NCI-H2107 (cell line): ENCODE measurements at places on chromosomes 1 and 21.

DNA sequence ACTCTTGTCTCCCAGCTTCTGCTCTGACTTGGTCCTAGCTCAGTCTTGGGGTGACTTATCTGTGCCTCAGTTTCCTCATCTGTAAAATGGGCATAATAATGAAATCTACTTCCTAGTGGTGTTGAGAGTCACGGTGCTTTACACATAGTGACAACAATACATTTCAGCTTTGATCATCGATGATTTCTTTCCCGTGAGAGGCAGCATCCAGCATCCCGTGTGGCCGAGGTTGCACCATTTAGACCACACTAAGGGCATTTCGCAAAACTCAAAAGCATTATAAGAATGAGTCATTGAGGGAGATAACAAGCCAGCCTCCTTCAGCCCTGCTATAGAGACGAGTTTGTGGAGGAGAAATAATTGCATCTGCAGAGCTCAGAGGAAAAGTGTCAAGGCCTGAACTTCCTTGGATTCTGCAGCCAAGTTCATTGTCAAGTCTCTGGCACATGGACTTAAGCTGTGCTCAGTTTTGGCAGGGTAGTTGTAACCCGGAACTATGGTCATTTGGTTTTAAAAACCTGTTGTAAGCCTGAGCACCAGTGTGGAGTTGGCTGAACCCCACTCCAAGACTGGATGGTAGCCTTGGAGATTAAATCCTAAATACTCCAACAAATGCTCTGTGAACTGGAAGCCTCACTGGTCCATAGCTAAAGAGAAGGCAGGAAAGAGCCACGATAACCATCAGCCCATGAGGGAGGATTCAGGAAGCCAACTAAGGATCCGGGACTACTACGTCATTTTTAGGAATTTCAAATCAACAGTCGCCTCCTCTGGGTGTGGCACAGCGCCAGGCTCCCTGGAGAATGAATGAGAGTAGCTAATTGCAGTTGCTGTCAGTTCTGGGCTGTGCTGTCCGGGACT, 64.2 kb downstream of the TCP10L start:
- no peak for DNase-seq

DNA sequence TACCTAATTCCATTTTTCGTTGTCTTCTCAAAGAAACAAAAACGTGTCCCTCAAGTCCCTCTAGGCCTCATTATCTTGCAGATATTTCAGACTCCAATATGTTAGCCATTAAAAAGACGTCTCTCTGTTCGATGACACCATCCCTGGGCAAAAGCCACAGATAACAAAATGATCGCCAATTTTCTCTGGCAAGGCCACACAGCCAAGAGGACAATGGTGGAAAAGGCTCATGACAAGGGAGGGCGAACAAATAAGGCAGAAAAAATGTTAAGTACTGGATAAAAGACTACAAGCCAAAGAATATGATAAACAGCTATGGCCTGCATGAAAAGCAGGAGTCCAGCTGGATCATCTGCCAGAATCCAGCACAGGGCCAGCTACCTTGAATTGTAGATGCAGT, 82.9 kb downstream of the TBX15 start:
- DNase-seq: no peak

GRCh38 chr1:8879464-8879921, 1.0 kb upstream of the ENO1 start:
- DNase-seq: no peak

- DNase-seq: no peak
These were observed 203.2 kb downstream of the APP start for GRCh38 chr21:25967181-25967900.

DNA sequence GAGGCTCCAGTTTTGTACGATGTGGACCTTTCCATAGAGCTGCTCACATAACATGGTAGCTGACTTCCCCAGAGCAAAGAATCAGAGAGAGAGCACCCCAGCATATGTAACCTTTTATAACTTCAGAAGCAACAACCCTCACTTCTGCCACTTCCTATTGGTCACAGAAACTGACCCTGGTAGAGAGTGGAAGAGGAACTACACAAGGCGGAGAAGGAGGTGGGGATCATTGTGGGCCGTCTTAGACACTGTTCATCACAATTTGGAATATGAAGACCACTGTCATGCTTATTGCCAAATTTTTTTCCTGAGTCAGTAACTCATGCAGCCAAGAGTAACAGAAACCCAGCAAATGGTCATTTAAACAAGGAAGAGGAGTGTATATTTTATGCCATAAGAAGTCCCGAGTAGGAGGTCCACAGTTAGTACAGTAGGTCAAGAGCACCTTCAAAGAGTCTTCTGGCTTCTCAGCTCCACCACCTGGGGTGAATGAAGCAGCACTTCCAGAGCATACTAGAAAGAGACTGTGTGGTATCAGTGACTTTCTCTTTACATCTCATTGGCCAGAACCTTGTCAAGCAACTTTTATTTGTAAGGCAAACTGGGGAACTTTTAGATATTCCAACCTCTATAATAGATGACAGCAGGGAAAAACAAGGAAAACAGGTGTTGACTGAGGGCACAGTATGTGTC, 71.8 kb downstream of the ODF2L start:
- no peak for DNase-seq

DNA sequence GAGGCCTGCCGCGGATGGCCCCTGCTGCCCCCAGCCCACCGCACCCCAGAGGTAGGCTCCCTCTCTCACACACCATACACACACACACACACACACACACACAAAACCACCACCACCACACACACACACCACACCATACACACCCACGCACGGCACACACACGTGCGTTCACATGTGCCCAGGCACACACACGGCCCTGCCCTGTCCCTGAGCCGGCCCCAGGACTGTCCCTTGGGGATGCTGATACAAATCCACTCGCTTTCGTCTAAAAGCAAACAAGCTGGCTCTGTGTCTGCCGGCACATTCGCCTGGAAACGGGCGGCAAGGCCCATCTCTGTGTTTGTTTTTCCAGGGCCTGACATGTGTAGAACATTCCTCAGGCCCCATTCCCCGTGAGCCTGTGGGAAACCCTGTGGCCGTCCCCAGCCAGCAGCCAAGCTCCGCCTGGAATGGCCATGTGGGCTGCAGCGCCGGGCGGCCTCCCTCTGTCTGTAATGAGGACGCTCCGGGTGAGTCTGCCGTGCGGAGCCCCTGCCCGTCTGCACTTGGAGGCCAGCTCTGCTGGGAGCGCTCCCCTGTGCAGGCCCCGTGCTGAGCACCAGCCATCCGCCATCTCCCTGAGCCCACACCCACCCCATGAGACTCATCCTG, 67.4 kb downstream of the DMRTB1 start:
- no peak for DNase-seq

- no peak for DNase-seq
These were observed 73.1 kb upstream of the ACTRT2 start for GRCh38 chr1:2948001-2948750.

GRCh38 chr1:8516278-8516777, 198.4 kb downstream of the SLC45A1 start:
- no peak for DNase-seq

DNA sequence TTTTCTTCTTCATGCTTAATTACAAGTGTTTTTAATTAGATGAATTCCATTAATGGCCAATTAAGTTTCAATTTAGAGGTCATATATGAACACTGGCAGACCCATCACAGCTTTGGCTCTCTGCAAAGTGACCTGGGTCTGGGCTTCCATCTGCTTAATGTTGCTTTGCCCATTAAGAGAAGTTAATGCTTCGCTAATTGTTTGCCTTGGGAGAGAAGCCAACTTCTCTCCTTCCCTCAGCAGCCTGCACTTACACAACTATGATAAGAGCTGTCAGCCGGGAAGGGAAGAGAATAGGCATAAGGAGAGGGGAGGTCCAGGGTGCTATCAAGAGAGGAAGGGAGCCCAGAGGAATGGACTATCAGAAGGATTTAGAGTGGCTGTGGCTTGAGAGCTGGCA, 29.0 kb upstream of the CCDC190 start:
- DNase-seq: no peak

- DNase-seq: no peak
These were observed 22.9 kb downstream of the SAMSN1 start for GRCh38 chr21:14523234-14523633.

DNA sequence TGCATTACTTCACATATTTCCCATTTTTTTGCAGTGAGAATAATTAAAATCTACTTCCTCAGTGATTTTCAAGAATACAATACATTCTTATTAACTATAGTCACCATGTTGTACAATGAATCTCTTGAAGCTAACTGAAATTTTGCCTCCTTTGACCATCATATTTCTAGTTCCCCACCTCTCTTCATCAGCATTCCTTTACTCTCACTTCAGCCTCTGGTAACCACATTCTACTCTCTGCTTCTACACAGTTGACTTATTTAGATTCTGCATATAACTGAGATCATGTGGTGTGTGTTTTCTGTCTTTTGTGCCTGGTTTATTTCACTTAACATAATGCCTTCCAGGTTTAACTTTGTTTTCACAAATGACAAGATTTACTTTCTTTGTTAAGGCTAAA, 304.4 kb upstream of the LYPLAL1 start:
- DNase-seq: no peak

GRCh38 chr1:81670286-81670685, 130.4 kb upstream of the ADGRL2 start:
- no peak for DNase-seq

- DNase-seq: no peak
These were observed 2.0 kb downstream of the LORICRIN start for GRCh38 chr1:153261281-153262069.

DNA sequence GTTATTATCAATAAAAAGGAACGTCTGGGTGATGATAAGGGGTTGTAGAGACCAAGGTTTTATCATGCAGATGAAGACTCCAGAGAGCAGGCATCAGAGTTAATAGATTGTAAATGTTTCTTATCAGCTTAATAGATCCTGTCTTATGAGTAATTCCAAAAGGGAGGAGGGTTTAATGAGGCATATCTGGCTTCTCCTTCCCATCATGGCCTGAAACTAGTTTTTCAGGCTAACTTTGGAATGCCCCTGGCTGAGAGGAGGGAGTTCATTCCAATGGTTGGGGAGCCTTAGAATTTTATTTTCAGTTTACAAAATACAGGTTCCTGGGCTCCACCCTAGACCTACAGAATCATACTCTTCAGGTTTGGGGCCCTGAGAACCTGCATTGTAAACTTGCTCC, 13.5 kb downstream of the PLA2G2D start:
- DNase-seq: no peak
